ENCODE measurements at places on chromosomes 2 and 18.

DNA sequence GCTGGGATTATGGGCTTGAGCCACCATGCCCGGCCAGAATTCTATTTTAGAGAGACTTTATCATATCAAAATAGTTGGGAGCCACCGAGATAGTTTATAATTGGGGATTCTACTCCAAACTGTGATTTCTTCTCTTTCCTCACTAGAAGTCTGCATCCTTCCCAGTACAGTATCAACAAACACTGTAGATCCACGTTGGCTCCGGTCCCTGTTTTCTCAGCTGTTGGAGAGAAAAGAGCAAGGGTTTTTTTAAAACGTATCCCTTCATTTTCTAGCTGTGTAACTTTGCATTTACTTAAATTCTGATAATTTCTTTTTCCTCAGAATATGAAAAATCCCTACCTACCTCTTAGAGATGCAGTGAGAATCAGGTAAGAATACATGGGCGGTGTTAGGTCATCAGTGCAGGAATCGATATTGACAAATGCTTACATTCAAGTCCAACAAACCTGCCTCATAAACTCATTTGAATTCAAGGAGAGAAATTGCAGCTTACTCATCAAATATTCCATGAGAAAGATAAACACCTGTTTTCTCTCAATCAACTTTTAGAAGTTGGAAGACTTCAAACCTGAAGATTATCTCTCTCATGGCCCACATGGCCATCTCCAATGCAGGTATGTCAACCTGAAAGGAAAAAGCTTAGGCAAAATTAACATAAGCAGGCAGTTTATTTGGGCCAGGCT, 17.7 kb upstream of the PDCL3 start:
- DNase-seq, result no peak

- DNase-seq, result no peak
These were observed 316.6 kb upstream of the NCKAP5 start for GRCh38 chr2:133884739-133885381.

GRCh38 chr18:38256366-38256765, 690.8 kb upstream of the CELF4 start:
- DNase-seq, result no peak

GRCh38 chr2:12737738-12738485, 21.2 kb downstream of the TRIB2 start:
- no peak for DNase-seq

DNA sequence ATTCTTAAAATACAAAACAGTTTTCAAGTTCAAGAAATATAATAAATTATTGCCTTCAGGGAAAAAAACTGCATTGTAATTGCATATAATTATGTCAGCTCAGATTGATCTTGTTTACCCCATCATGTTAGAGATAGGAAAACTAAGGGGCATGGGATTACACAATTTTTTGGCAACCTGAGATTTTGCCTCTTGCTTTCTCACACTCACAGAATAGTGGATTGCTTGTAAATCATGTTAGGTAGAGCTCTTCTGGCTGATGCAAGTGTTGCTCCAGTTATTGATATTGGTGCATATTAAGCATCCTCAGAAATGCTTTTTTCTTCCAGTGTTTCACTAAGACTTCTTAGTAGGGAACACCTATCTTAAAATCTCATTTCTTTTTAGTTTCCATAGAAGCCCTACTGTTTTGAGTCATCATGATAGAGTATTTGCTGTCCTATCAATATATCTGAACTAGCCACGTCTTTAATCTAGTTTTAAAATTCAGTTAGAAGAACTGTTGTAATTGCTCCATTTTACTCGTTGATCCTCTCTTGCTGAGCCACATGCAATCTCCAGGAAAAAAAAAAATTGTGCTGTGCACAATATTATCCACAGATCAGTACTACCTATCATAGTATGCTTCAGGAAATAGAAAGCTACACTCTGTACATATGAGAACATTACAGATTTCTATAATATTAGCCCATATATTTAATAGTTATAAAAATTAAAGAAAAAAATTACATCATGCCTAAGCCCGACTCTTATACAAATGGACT, 393.1 kb downstream of the LRP1B start:
- no peak for DNase-seq

GRCh38 chr18:23793985-23794867, 105.0 kb downstream of the LAMA3 start:
- DNase-seq, result no peak

- DNase-seq, result peak; percentile 63
These were observed 1.4 kb downstream of the FZD5 start for GRCh38 chr2:207768168-207768865.

DNA sequence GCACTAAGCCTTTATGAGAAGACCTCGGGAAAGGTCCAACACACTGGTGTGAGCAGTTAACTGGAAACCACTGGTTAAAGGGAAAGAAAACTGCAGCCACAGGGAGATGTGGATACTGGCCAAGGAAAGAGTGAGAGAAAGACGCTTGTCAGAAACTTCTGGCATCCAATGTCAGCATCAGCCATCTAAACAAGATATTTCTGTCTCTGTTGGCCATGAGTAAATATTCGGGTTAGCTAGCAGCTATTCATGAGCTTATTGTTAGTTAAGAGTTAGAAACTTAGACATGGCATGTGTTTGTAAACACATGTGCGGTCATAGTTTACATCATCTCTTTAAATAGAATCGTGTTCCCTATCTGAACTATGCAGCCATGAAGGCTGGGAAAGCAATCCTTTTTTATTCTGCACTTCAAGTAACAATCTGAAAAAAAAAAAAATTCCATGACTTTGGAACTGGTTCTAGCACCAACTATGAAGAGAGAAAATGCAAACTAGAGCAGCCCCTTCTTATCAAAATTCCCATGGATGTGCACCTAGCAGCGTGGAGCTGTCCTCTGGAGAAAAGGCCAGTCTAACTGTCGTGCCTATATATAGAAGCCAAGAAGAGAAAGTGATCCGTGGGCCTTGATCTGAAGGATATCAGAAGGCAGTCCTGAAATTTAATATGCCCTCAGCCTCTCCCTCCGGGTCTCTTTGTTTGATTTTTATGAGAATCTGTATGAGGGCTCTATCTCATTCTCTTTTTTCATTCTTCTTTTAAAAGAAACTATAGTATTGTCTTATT, 84.0 kb upstream of the RFX8 start:
- DNase-seq, result no peak

- peak; percentile 37 for DNase-seq
These were observed 3.7 kb downstream of the HDAC4 start for GRCh38 chr2:239396881-239397681.

GRCh38 chr2:132677661-132678060, 7.7 kb upstream of the LYPD1 start:
- DNase-seq, result no peak

GRCh38 chr2:102304268-102304667, 7.1 kb upstream of the IL1RL1 start:
- DNase-seq, result no peak

GRCh38 chr2:189860161-189860560, 75.9 kb downstream of the PMS1 start:
- DNase-seq, result no peak

DNA sequence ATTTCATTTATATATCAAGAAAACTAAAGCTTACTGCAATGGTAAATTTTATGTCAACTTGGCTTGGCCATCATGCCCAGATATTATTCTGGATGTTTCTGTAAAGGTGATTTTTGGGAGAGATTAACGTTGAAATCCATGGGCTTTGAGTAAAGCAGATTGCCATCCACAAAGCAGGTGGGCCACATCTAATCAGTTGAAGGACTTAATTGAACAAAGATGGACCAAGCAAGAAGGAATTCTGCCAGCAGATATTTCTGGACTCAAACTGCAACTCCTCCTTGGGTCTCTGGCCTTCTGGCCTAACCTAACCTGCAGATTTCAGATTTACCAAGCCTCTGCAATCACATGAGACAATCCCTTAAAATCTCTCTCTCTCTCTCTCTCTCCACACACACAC, 77.8 kb downstream of the GYPC start:
- no peak for DNase-seq

GRCh38 chr18:24472591-24472990, 12.2 kb downstream of the HRH4 start:
- no peak for DNase-seq

DNA sequence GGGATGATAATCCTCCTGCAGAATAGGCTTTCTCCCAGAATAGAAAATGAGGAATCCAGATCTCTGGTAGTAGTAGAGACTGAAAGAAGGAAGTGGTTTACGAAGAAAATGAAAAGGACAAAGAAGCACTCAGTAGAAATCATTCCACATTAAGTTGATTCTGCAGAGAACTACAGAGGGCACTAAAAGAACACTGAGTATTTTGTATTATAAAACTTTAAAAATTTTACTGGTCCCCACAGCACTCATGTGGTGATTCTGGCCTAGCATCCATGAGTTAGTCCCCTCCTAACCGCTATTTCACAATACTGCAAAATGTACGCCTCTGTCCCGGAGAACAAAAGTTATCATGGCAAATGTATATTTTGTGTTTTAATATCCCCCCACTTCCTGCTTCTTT, 42.9 kb upstream of the SLC35F5 start:
- DNase-seq, result no peak

DNA sequence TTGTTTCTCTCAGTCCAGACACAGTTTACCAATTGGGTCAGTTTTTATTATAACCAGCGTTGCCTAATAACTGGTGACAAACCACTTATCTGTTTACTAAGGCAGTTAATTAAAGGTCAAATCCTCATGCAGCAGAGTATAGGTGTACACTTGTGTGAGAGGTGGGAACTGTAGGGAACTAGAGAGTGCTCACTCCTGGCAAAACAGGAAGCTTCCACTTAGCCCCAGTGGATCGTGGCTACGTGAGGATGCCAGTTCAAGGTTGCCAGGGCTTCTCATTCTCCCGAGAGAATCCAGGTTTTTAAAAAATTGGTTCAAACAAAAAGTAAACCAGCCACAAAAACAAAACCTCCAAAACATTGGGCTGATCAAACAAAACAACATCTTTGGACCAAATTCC, 8.1 kb downstream of the CYBRD1 start:
- DNase-seq, result no peak

- DNase-seq, result no peak
These were observed 28.0 kb downstream of the GCG start for GRCh38 chr2:162123806-162124758.

DNA sequence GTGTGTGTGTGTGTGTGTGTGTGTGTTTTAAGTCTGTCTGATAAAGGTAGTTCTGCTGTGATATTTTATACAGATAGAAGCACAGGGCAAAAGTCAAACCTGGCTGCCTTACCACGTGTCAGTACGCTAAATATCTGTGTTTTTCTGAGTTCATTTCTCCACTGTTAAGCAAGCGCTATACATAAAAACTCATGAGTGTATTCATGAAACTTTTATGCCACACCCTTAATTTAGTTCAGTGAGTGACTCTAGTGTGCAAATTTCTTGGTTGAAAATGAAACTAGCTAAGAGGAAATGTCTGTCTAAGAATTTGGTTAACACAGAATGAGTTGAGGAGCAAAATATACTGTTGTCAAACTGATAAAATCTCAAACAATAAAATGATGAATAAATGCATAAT, 11.2 kb downstream of the CASP10 start:
- no peak for DNase-seq

DNA sequence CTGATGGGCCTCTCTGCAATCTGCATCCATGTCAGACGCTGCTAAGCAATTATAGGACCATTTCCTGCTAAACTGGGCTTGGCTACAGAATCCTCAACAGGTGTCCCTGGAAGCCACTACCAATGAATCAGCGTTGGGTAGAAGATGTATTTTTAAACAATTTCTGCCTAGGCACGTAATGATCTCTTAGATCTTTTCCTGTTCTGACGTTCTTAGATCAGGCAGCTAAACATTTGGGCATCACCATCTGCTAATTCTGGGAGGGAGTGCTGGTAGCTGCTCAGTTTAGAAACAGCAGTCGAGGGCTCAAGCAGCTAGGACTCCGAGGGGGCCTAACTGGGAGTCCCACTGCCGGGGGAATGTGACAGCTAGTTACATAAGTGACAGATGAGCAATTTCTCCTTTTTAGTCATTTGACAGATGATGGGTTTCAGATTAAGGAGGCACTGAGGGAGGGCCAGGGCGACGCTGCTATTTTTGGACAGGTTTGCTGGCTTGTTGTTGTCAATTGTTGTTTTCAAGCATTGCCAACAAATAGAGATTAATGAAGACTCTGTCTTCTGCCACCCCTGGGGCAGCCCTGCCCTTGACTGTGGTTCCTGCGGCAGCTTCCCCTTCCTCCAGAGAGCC, 92.7 kb downstream of the MRO start:
- no peak for DNase-seq

Measured in activated T-cell treated with anti-CD3 and anti-CD28 coated beads, Interleukin-2, amount 50 U/mL, for 48 hours (primary cell).